ENCODE measurements at places on chromosomes 4 and X.

DNA sequence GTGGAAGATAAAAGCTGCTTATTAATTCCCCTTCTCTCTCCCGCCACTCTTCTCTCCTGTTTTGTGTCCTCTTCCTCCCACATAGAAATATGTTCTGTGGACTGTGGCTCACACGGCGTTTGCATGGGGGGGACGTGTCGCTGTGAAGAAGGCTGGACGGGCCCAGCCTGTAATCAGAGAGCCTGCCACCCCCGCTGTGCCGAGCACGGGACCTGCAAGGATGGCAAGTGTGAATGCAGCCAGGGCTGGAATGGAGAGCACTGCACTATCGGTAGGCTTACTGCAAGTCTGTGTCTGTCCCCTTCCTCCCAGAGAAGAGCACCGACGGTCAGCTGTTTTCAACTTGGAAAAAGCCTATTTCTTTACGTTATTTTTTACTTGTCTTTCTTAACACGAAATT, 229.1 kb downstream of the DCTD start:
- no peak for DNase-seq

GRCh38 chrX:679291-679979, 48.8 kb downstream of the SHOX start:
- no peak for DNase-seq

DNA sequence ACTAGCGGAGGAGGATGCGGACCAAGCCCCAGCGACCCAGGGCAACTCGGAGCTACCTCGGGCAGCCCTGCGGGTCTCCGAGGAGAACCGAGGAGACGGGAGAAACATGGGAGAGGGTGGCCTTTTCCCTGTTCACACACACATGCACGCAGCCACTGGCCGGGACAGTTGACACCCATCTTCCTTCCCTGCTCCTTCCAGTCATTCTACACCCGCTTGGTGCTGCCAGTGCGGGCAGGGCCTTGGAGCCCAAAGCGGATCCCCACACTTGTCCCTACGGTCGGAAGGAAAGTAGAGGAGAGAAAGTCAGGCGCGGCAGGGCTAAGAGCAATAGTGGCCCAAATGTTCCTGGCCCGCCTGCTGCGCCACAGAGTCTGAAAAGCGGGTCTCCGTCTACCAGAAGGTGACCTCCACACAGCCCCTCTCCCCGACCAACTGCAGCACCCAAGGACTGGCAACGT, 1.1 kb upstream of the PPP3CA start:
- no peak for DNase-seq

GRCh38 chr4:24995346-24995919, 35.3 kb downstream of the LGI2 start:
- no peak for DNase-seq

DNA sequence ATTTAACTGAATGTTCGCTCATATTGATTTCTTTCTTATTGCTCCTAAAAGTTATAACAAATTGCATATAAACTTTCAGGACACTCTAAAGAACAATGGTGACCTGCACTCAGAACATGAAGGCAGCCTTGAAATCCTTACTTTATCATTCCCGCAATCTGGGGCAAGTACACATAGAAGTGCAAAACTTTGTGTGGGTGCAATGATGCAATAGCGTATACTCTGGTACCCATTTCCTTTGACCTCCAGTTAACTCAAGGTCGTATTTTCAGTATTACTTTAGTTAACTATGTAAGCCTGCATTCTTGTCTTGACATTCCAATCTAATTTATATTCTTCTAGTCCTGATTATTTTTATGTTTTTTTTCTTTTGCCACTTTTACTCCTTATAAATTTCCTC, 64.7 kb downstream of the C4orf46 start:
- DNase-seq = no peak

DNA sequence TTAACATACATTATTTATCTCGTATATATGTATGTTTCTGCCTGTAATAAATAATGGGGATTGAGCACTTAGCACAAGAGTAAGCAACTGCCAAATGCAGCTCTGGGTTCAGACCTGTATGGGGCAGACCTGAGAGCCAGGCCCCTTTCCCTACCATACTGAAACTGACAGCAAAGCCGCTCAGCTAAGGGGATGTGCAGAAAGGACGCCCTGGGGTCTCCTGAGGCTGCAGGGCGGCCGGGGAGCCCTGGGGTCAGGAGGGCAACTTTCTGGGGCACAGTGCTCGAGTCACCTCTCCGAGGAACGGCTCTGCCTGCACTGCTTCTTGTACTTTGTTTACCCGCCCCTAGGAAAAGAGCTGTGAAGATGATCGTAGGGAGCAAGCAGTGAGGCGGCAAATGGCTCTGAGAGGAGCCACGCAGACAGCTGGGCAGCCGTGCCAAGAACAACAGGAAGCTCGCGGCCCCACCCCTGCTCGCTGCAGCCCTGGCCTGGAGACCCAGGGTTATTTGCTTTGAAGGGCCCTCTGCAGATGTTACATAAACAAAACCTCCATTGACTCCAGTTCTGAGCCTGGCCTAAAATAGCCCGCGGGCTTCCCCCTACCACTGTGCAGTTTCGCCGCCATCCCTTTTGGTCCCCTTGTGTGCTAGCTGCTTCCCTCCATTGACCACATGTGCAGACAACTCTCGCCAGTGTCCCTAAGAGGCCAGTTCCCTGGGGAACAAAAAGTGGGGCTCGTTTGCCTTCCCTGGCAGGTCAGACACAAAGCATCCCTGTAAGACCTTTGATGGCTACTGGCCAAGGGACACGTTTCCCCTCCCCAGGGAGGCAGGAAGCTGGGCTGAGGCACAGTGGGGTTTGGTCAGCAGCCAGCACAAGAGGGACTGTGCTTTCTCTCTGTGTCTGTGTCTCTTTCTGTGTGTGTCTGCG, 111.3 kb upstream of the LNX1 start:
- peak; percentile 91 for DNase-seq

DNA sequence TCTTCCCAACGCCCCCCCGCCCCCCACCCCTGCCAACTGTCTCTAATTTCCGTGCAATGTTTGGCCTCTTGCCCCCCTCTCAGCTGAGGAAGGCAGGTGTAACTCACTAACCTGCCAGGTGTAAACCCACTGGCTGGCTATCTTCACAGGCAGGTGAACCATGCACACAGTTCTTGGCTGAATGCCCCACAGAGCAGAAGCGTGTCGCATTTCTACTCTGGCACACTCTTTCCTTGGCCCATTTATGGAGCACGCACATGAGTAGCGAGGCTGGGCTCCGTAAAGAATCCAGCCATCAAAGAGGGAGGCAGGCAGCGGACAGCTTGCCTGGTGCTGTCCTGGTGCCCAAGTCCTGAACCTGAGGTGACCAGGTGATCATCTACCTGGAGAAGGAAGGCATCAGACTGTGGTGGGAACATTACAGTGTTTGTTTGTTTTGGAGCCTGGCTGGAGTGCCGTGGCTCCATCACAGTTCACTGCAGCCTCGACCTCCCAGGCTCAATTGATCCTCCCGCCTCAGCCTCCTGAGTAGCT, 39.2 kb upstream of the CRMP1 start:
- DNase-seq = no peak

DNA sequence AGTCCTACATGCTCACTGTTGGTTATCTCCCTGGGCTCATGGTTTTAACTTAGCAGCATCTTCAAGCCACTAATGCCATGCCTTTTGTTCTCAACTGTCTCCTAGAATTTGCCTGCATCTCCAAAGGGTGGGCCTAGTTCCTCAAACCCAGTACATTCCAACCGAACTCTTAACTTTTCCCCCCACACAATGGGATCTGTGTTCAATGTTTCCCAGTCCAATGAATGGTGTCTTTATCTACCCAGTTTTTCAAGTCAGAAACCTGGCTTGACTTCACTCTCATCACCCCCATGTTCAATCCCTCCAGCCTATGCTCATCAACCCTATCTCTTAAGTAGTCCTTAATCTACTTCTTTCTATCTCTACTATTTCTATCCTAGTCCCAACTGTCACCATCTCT, 12.9 kb downstream of the CD40LG start:
- no peak for DNase-seq

DNA sequence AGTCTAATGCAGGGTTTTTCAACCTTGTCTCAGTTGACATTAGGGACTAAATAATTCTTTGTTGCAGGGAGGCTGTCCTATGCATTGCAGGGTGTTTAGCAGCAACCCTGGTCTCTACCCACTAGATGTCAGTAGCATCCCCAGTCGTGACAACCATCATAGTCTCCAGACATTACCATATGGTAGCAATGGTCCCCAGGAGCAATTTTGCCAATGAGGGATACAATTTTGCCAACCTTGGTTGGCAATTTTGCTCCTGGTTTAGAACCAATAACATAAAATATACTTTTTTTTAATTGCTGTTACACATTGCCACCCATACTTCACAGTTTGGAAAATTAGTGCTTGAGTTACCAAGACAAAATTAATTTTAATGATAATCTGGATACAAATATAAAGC, 6.0 kb downstream of the EREG start:
- no peak for DNase-seq

DNA sequence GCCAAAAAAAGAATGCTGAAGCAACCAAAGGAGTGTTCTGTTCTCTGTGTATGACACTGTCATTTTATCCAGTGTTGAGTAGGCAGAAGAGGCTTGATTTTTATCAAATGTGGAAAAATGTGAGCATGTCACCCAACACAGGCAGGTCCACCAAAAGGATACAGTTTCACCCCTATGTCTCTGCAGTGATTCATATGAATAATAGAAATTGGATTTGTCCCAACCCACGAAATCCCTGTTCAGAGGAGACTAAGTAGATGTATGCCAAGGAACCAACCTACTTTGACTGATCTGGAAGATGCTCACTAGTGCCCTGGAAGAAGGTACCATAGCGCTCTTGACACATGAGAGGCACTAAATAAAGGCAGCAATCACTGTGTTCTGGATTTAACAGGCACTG, 72.5 kb downstream of the FGF13 start:
- DNase-seq = no peak

GRCh38 chr4:10168151-10168550, 51.6 kb upstream of the WDR1 start:
- DNase-seq = no peak

DNA sequence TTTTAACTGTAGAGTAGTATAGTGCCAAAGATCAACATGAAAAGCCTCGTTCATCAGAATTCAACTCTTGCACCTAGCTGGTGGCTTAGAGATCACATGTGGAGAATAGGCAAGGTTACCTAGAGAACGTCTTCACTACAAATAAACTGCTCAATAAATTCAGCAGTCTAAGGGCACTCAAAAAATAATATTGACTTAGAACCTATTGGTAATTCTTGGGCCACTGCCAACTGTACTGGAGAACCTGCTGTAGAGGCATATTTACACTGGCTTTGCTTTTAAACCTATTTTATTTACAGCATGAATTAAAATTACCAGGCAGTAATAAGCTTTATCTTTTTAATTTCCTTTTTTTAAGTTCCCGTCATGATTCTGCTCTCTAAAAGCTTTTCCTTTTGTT, 343.7 kb downstream of the PDHA2 start:
- no peak for DNase-seq

GRCh38 chrX:149950681-149951080, 12.4 kb upstream of the EOLA2 start:
- no peak for DNase-seq

GRCh38 chrX:41827886-41828285, 95.5 kb downstream of the CASK start:
- no peak for DNase-seq

DNA sequence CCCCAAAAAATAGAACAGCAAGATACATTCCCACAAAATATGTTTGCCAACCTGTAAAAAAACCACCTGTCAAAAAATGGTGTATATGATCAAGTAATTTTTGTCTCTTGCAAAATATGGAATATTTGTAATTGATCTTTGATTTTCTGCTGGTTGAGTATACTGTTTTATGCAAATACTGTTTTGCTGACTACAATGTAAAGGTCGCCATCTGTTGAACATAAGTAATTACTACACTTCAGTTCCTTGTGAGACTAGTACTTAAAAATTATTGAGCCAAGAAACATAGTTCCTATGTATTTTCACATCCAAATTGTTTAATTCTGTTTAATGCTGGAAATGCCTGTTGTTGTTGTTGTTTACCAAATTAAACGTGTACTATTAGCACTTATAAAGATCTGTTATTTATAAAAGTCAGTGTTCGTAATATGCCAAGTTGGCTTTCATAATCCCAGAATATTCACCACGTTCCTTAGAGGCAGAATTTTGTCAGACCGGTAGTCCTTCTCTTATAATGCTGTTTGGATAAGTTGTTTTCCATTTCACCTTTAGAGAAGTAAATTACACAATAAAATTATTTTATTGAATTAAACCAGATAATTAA, 144.2 kb downstream of the PDLIM5 start:
- DNase-seq = no peak

GRCh38 chr4:98539299-98539698, 119.1 kb downstream of the TSPAN5 start:
- DNase-seq = no peak

- no peak for DNase-seq
These were observed 24.7 kb upstream of the IL13RA1 start for GRCh38 chrX:118702741-118703140.

GRCh38 chr4:134154097-134154496, 47.5 kb downstream of the PABPC4L start:
- no peak for DNase-seq

DNA sequence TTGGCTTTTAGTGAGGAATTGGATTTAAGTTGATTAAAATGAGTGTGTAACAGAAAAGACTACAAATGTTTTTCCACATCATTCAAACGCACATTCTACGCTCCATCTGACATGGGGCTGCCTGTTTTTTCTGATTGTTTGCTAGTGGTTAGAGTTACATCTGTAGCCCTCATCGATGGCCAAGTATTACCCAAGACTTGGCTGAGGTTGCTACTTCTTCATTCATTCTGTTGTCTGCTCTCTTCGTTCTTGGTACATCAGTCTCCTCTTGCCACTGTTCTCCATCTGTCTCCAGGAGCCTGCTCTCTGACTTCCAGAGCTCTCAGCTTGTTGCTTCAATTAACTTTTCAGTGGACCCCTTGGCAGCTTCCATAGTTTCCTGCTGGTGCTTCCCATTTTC, 1844.6 kb upstream of the TENM3 start:
- no peak for DNase-seq

GRCh38 chr4:52203351-52203750, 152.2 kb downstream of the SPATA18 start:
- DNase-seq = no peak

DNA sequence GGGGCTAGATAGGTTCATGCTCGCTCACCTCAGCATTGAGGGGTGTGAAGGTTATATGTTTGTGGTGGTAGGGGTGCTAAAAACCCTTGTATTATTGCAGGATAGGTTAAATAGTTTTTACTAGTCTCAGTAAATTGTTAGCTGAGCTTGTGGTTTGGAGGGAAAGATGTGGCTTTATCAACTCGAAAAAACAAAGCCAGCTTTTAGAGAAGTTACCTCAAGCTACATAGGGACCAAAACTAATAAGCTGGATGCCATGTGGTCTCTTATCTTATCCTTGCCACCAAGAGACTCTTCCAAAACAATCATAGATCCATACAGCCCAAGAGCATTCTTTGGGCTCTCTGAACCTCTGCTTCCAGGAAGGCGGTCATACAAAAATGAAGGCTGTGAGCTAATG, 29.2 kb downstream of the MSN start:
- DNase-seq = no peak

DNA sequence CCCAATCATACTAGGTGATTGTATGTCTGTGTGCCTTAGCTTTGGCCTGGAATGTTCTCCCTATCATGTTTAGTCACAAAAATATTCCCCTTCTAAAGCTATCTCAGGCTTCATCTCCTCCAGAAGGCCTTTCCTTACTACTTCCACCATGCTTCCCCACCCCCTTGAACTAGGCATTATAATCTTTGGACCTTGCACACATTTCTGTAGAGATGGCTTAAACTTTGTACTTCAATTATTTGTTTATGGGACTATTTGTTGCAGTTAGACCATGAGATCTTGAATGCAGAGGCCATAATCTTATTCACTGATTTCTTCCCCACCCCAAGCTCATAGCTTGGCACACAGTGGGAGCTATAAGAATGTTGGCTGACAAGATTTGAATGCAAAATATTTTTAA, 262.0 kb upstream of the EDA2R start:
- no peak for DNase-seq

Data from left hindlimb (tissue), 1 donor.